ENCODE measurements at places on chromosomes 6 and 20.
A peak's percentile ranks its signal among the peaks of the same experiment; 100 is the strongest.

DNA sequence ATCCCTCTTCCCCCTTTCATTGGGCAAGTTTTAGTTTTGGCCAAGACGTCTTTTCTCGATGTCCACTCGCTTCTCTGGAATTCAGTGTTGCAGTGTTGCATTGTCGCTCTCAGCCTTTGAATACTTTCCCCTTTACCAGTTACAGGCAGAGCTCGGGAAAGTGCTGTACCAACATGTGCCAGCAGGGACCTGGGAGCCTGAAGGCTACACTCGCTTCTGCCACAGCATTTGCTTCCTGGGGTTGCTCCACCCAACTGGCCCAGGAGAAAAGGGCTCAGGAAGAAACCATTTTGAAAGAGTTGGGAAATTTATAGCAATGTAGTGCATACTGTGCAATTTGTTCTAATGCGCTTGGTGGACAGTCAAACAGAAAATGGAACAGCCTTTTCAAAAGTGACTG lies 78.6 kb downstream of the LINC00237 start:
- DNase-seq, result no peak

DNA sequence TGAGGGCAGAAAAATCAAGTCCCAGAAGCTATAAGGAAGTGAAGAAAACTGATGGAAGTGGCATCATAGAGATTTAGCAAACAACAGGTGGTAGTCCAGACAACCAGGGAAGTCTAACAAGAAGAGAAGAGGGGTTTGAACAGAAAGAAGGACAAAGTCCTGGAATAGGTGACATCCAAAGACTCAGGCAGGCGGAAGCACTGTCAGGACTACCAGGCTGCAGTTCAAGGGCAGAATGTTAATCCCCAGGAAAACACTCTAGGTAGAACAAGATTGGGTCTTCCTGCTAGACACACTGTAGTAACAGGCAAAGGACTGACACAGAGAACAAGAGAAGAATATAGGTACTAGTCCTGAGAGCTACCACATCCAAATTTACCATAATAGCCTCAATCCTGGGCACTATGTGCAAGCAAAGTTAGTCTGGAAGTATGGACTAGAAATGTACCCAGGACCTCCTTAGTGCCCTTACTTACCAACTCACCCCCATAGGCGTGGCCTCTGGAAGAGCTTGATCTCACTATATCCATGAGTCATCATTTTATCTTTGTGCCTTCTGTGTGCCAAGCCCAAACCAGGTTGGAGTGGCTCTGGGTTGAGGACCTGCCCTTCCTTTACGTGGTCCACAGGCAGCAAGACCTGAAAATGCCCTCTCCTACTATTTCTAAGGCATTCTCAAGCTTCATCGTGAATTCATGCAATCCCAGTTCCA lies 2.2 kb upstream of the EPB41L2 start:
- no peak for DNase-seq

- DNase-seq, result no peak
Observed at GRCh38 chr20:62181808-62182207, 1.0 kb upstream of the MTG2 start.

DNA sequence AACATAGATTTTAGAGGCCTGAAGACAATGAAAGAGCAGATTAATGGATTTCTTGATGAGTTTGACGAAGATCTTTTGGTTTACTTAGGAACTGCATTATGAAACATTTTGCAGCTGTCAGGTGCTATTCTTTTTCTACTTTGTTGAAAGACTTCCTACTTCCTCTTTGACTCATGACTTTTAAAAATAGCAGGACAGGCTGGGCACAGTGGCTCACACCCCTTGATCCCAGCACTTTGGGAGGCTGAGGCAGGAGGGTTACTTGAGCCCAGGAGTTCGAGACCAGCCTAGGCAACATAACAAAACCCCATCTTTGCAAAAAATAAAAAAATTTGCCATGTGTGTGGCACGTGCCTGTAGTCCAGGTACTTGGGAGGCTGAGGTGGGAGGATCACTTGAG lies 52.0 kb downstream of the ITCH start:
- no peak for DNase-seq

DNA sequence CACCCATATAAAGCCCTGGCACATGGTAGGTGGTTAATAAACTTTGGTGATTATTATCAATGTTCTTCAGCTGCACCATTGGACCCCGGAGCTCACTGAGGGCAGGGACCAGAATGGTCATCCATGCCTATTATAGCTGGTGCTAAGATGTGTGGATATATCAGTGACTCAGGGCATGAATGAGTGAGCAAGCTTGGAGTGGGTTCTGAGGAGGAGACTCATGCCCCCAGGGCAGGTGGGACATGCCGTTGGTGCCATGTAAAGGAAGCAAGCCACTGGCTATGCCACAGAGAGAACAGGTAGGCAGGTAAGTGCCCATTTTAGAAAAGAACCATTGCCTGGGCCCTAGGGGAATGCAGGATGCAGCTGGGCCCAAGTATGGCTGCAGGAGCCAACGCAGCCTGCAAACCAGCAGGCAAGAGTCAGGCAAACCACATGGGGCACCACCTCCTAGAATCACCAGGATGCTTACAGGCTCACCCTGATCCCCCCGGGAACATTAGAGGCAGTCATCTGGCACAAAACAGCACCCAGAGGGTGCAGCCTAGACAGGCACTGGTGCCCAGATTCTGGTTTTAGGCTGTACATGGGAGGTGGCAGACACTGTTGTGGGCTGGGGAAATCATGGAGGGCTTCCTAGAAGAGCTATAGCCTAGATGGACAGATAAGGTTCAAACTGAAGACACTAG lies 23.5 kb downstream of the PLAGL2 start:
- no peak for DNase-seq

DNA sequence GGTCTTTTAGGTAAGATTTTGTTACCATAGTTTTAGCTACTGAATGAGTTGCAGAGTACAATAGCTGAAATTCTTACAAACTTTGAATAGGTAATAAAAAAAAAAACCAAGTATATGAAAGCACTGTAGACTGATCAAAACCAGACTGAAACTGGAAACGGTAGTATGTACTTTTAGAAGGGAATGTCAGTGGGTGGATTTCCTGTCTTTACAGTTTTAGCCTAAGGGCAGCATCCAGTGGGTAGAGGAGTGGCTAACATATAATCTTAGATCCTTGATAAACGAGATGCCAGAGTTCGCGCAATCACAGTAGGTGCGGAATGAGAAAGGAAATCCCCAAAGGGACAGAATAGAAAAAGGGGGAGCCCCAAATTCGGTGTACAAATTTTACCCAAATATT lies 385.9 kb upstream of the RUNX2 start:
- DNase-seq, result no peak

GRCh38 chr6:45959534-45960145 lies 56.0 kb downstream of the CLIC5 start:
- no peak for DNase-seq

GRCh38 chr6:137001299-137001976 lies 43.3 kb downstream of the IL20RA start:
- no peak for DNase-seq

DNA sequence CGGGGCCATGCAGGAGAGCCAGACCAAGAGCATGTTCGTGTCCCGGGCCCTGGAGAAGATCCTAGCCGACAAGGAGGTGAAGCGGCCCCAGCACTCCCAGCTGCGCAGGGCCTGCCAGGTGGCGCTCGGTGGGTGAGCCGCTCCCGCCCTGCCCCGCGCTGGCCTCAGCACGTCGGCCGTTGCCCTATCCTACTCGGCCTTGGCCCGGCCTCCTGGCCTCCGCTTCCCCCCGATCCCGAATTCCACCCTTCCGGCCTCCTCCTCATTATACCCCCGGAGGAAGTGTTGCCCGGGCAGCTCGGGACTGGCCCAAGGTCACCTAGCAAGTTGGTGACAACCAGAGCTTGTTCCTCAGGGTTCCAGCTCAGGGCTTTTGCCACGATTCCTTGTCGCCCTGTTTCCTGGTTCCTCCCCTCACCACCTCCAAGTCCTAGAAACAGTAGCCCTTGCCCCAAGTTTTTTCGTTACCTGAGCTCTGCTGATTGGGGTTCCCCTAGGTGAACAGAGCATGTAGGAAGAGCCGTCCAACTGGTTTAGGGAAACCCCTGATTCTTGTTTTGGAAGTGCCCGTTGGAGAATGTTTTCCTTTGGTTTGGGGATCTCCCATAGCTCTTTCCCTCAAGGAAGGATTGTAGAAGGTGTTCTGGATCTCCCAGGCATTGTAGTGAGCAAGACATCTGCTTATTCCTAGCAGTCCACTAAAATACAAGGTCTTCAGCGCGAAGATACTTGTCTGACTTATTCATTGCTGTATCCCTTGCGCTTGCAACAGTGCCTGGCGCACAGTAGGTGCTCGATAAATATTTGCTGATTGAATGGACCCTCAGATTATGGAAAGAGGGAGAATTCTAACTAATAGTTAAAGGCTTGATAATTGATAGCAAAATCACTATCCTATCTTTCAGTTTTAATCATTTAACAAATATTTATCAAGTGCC lies 641 bp downstream of the ARFGEF2 start:
- DNase-seq, result peak; percentile 77

DNA sequence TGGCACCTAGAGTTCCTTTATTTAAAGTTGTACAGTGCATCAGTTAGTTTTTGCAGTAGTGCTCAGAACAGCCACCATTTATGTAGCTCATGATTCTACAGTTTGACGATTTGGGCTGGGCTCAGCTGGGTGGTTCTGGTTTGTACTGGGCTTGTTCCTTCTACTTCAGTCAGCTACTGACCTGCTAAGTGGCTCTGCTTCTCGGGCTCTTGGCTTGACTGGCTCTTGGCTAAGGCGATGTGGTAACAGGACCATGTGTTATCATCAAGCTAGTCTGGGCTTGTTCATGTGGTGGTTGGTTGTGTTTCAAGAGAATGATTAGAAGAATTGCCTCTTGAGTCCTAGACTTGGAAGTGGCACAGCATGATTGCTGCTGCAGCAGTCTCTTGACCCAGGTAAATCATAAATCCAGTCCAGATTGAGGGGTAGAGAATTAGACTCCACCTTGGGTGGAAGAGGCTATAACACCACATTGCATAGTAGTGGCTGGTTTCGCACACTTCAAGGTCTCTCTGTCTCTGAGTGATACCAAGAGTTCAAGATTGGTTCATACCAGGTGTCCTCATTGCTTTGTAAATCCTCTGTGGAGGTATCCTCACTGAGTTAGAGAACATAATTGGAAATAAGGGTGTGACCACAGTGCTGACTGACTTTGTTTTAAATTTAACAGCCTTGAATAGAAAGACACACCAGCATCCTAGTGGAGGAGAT lies 253.0 kb downstream of the ARID1B start:
- no peak for DNase-seq

DNA sequence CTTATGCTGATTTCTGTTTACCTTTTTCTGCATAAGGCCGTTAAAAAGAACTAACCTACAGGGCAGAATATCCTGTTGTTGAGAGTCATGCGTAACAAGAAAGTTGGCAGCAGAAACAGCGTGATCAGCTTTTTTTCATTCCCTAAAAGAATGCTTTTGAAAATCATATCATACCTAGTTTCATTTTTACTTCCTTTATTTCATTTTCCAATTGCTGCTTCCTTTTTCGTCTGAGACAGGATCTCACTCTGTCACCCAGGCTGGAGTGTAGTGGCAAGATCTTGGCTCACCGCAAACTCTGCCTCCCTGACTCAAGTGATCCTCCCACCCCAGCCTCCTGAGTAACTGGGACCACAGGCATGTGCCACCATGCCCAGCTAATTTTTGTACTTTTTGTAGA lies 4.1 kb downstream of the CALHM6 start:
- DNase-seq, result no peak

- peak; percentile 95 for DNase-seq
Observed at GRCh38 chr20:2237059-2237458, 58.7 kb upstream of the TGM3 start.

GRCh38 chr20:17617212-17617867 lies 47.5 kb downstream of the DSTN start:
- peak; percentile 61 for DNase-seq

DNA sequence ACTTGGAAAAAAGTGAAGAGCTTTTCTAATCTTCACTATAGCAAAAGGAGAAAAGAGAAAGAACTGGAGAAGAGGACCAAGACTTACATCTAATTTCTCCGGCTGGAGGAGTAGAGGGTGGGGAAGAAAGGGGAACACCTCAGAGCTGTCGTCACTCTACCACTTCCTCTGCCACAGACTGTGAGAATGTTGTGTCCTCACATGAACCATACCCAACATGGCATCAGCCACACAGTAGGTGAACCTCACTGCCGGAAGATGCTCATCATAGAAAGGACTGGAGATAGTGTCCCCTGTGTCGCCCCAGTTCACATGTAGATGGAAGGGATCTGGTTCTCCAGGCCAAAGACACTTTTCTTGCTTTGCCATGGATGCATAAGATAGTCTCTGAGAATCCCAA lies 604.4 kb upstream of the NOX3 start:
- no peak for DNase-seq

DNA sequence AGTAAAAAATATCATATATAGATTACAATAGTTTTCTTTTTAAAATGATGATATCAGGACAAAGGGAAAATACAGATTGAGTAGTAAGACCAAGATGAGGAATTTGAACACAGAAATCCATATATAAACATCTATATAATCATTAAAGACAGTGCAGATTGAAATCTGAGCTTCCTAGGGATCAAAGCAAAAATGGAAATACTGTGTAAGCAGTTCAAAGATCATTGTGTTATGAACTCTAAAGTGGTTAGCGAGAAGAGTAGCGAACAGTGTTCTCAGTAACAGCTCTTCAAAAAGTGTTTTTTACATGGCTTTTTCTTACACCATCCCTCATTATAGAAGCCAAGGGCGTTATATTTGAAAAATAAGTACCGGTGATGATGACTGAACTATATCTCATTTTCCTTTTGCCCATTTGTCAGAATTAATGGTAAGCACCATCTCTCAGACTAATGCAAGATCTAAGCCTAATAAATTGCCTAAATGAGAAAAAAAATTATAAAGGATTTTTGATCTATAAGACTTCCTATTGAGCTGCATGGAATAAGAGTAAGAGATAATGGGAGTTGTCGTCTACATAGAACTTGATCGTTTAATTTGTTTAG lies 226.3 kb downstream of the ZFAND3 start:
- DNase-seq, result no peak

DNA sequence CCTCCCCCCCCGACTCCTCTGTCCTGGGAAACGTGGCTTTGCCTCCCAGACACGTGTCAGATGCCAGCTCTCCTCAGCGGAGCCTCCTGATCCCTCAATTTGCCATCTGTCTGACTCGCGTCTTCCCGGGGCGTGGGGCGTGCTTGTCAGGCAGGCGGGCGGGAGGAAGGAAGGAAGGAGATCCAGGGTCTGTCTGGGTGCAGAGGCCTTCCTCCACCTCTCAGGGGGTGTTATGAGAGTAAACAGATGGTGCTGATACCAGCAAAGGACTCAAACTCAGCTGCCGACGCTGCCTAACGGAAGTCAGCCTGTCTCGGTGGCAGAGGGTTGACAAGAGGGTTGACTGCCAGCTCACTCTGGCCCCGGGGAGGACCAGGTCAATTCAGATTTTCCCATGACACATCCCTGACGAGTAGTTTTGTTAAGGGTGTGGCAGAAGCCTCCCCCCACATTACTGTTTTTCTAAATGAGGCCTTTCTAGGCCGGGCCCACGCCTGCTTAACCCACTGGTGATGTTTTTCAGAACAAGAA lies 17.0 kb downstream of the UQCC2 start:
- DNase-seq, result peak; percentile 80
